Suprapubic skin (tissue), 4 donors: ENCODE measurements at places on chromosomes 2 and 18. TPM values are rescaled to one million over a fixed set of nuclear protein-coding genes. Genes with fewer than 3 reads are reported as not detected.

- H3K4me3 ChIP-seq, result peak within 1 kb of the TSS; percentile 35
- no peaks in the 10 kb centered on the region for H3K36me3 ChIP-seq
- peaks cover 100% of the 10 kb centered on the region for H3K27me3 ChIP-seq
- peak within 1 kb of the TSS; percentile 31 for H3K27ac ChIP-seq
- no peak for DNase-seq
Measured at GRCh38 chr2:176115883-176116813, at the start of gene HOXD10. Gene HOXD10, plus strand, starts transcription at chr2:176116778. Its CDS starts 56 bp downstream, at chr2:176116834.

GRCh38 chr2:128304715-128305554 is 13.7 kb downstream of the HS6ST1 start:
- H3K4me1 ChIP-seq, result peaks cover 94% of the 10 kb centered on the region
- H3K4me3 ChIP-seq, result peak overlapping the region; percentile 19
- H3K27me3 ChIP-seq, result no peaks in the 10 kb centered on the region
- peak overlapping the region; percentile 86 for H3K27ac ChIP-seq
- DNase-seq, result no peak
- no peaks in the 10 kb centered on the region for H3K36me3 ChIP-seq

The MC2R gene
- not detected for total RNA-seq

DNA sequence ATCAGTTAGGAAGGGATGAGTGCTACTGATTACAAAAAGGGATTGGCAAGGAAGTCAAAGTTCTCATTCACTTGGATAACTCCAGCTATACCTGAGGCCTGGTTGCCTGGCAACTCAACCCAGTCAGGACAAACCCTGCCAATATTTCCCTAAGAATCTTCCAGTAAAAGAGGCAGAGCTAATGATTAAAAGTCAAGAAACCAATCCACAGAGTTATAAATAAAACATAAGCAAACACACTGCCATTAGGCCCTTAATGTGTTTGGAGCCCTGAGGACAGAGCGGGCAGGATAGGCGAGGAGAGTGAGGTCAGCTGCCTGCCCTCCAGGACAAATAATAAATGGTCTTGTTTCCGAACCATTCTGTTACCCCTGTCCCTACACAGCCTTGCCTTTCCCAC is 215.6 kb upstream of the NABP1 start:
- H3K27me3 ChIP-seq, result no peaks in the 10 kb centered on the region
- no peaks in the 10 kb centered on the region for H3K4me1 ChIP-seq
- no peak for DNase-seq
- H3K27ac ChIP-seq, result no peak overlapping the region
- no peaks in the 10 kb centered on the region for H3K36me3 ChIP-seq
- H3K4me3 ChIP-seq, result no peak overlapping the region

The FBXO41 gene
- total RNA-seq, result 1.1 TPM

DNA sequence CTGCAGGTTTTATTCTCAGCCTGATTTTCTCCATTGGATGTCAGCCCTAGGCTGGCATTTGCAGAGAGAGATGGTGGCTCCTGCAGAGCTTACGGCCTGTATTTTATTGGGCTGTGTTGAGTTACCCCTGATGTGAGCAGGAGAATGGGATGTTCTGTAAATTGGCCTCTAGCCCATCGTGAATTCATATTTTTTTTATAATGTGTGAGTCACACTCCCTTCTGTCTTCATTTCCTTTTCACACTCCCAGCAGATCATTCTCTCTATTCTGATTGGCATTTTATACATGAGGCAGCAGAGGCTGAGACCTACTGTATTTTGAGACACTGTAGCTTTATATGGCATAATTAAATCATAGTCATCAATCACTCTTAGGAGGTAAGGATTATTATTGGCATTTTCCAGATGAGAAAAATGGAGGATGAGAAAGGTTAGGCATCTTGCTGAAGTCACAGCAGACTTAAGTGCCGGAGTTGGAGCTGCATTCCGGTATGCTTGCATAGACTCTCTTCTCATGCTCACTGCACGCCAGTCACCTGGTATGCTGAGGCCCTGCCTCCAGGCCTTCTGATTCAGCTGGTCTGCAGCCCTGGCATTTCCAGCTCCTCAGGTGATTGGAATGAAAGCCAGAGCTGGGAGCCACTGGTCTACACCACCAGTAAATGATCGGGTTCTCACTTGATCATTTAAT is 142.4 kb downstream of the NEDD4L start:
- H3K27me3 ChIP-seq, result no peaks in the 10 kb centered on the region
- H3K27ac ChIP-seq, result no peak overlapping the region
- H3K4me3 ChIP-seq, result no peak overlapping the region
- no peak for DNase-seq

DNA sequence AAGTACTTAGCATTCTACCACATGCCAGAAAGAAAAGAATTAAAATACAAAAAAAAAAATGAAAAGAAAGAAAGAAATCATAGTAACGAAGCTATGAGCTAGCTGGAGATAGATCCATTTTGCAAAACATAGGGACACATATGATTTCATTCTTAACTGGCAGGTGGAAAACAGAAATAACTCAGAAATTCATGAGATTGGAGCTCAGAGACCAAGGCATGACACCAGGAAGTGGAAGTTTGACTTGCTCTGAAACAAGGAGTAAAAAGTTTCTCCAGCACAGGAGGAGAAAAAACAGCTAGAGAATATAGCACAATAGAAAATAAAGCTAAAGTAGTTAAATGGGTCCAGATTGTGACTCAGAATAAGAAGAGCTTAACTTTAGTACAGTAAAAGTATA is 278.1 kb downstream of the ZEB2 start:
- no peak overlapping the region for H3K27ac ChIP-seq
- no peak overlapping the region for H3K4me3 ChIP-seq
- H3K4me1 ChIP-seq, result peaks cover 7% of the 10 kb centered on the region

- DNase-seq, result no peak
- H3K4me3 ChIP-seq, result no peak overlapping the region
- no peak overlapping the region for H3K27ac ChIP-seq
- no peaks in the 10 kb centered on the region for H3K36me3 ChIP-seq
- no peaks in the 10 kb centered on the region for H3K4me1 ChIP-seq
Measured at GRCh38 chr2:16067037-16067406, 126.7 kb downstream of the MYCN start.

GRCh38 chr2:240803191-240803590 is 16.8 kb downstream of the KIF1A start:
- H3K27me3 ChIP-seq, result peaks cover 54% of the 10 kb centered on the region
- no peak overlapping the region for H3K4me3 ChIP-seq
- DNase-seq, result no peak
- H3K36me3 ChIP-seq, result no peaks in the 10 kb centered on the region
- no peak overlapping the region for H3K27ac ChIP-seq

GRCh38 chr18:36364911-36365624 is 67.6 kb downstream of the FHOD3 start:
- no peaks in the 10 kb centered on the region for H3K4me1 ChIP-seq
- DNase-seq, result no peak
- H3K27ac ChIP-seq, result no peak overlapping the region
- no peaks in the 10 kb centered on the region for H3K27me3 ChIP-seq
- H3K4me3 ChIP-seq, result no peak overlapping the region
- H3K36me3 ChIP-seq, result no peaks in the 10 kb centered on the region

- H3K27me3 ChIP-seq, result no peaks in the 10 kb centered on the region
- no peak overlapping the region for H3K4me3 ChIP-seq
- no peak overlapping the region for H3K27ac ChIP-seq
- peaks cover 21% of the 10 kb centered on the region for H3K4me1 ChIP-seq
- H3K36me3 ChIP-seq, result no peaks in the 10 kb centered on the region
Measured at GRCh38 chr2:46563186-46563585, 83.8 kb downstream of the TMEM247 start.
